ENCODE measurements at places on chromosomes 5 and 9. TPM values are rescaled to one million over a fixed set of nuclear protein-coding genes. Genes with fewer than 3 reads are reported as not detected.

PTPN3 gene
- total RNA-seq = 9.5 TPM

LECT2 gene
- not detected for total RNA-seq

GPR150 gene
- total RNA-seq = not detected

ACTBL2 gene
- not detected for total RNA-seq

CAPSL gene
- 1.2 TPM for total RNA-seq

PHAX gene
- 76.3 TPM for total RNA-seq

RAD50 gene
- 52.6 TPM for total RNA-seq

STKLD1 gene
- 0.32 TPM for total RNA-seq

ZFP2 gene
- total RNA-seq = 2.1 TPM

SLC6A3 gene
- total RNA-seq = 0.13 TPM

COL15A1 gene
- total RNA-seq = 175 TPM

CBY3 gene
- total RNA-seq = not detected

BNC2 gene
- total RNA-seq = 81.3 TPM

TTC23L gene
- total RNA-seq = 0.78 TPM

NUTM2G gene
- total RNA-seq = not detected

CDX1 gene
- 0.22 TPM for total RNA-seq

GARIN3 gene
- total RNA-seq = not detected

Data from articular chondrocyte of knee joint (primary cell).